ENCODE measurements at places on chromosomes 13 and 19.
A peak's percentile ranks its signal among the peaks of the same experiment; 100 is the strongest.

GRCh38 chr19:9791552-9792205, 23.1 kb upstream of the ZNF846 start:
- DNase-seq, result peak; percentile 83

DNA sequence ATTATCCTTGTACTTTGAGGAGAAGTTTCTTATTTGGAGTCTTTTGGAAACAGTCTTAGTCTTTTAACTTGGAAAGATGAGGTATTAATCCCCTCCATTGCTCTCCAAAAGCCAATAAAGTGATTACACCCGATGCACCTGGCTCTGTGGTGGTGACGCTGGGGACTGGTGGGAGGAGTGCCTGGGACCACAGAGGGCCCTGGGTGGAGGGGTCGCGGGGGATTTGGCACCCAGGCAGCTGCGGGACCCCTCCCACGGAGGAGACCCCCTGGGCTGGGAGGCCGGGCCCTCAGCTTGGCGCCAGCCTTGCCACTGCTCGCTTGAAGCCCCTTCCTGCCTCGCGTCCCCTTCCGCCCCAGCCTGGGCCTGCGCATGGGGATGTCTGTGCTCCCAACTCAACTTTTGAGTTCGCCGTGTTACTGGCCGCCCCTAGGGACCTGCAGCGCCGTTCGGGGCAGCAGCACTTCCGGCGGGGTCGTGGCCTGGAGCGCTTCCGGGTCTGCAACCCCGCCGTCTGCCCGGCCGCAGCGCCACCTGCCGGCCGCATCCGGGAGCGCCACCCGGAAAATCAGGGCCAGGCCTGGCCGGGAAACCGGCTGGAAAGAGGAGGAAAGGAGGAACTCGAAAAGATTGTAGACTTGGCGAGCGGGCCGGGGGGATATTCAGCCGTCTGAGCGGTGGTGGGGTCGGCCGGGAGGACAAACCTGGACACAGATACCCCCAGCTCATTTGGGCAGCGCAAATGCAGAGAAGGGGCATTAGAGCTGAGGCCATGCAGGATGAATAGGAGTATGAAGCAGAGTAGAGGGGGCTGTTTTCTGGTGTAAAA, 8.4 kb downstream of the PEAK3 start:
- peak; percentile 49 for DNase-seq

GRCh38 chr19:46821512-46822409, 28.9 kb downstream of the AP2S1 start:
- DNase-seq, result peak; percentile 21

DNA sequence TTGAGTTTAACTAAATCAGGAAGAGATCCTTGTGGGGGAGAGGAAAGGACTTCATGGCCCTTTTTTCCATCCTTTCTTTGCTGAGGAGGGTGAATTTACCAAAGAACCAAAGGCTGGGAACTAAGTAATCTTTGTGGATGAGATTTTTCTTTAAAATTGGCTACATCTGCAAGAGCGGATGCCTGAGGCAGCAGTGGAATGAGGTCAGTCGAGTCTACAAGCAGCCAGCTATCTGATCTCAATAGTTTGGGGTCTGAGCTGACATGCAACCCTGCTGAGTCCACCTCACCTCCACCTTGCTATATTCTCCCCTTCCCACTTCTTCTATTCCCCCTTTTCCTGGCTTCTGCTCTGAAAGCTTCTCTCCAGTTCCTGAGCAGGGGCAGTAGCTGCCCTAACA, 3.6 kb upstream of the DNAJC15 start:
- DNase-seq, result no peak

DNA sequence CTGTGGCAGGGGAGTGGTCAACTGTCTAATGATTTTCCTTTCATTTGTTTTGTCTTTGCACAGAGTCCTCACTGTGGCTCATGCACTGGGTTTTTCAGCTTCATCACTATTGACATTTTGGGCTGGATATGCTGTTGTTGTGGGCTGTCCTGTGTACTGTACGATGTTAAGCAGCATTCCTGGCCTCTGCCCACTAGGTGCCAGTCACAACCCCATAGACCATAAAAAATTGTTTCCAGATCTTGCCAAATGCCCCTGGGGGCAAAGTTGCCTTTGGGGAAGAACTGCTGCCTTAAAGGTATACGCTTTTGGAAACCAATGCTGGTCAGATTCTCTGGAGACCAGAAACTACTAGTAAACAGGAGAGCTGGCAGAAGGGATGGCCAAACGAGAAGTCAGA, 310.4 kb downstream of the SPRY2 start:
- no peak for DNase-seq

- DNase-seq, result no peak
These were observed 17.5 kb downstream of the MAU2 start for GRCh38 chr19:19338082-19338481.

DNA sequence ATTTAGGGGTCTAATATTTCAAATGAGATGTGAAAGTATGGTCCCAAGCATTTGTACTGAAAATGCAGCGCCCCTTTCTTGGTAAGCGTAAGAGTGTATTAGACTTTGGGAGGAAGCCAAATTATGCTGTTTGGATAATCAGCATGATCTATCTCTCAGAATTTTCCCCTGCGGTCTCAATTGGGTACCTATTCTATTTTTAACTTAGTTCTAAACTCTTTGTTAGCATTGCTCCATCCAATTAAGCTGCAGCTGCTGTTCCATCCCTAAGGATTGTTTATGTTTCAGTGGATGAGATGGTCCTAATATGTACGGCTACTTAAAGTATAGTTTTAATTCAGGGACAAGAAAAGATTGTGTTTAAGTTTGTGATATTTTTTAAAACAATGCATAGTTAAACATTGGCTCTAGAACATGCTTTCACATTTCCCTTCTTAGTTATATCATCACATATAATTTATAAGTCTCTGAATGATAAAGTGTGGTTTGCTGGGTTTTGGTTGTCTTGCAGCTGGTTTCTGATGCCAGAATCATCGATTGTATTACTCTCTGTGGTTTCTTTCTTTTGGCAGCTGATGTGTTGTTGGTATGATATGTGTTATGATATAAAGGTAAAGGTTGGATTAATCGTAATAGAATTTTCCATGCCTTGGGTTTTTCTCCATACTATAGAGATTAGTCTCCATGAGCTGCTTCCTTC, 15.0 kb downstream of the POLR1D start:
- DNase-seq, result no peak

DNA sequence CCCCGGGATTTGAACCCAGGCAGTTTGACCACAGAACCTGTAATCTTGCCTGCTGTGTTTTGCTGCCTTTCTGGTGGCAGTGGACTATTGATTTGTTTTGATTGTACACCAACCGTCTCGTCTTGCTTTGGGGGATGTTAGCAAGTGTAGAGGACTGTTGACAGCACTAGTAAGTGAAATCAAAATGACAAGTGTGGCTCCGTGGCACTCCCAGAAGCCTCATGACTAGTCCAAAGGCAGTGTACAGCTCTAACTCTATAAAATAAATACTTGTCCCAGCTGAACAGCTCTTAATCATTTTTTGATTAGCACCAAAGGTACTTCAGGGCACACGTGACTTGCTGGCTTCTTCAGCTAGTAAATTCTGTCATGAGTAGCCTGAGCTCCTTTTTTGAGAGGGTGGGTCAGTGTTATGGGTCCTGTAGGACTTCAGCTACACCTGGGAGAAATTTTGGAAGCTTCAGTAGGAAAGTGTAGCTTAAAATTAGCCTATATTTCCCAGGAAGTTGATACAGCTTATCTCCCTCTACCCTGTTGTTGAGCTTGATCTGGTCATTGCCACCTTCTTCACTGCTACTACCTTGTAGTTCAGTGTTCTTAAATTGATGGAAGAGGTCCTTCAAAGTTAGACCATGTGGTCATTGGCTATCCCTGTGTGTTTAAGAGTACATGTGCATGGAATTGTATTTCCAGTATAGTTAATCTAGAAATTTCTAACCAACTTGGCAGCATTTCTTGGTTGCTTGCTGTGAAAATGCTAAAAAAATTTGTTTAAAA, 15.1 kb downstream of the TM9SF2 start:
- DNase-seq, result no peak

- DNase-seq, result no peak
These were observed 340.0 kb downstream of the DCT start for GRCh38 chr13:94139393-94139995.
